ENCODE measurements at places on chromosomes 2 and 18.

GRCh38 chr18:48853588-48853987 lies 97.2 kb downstream of the SMAD7 start:
- DNase-seq, result no peak

GRCh38 chr18:70337139-70337972 lies 48.5 kb downstream of the SOCS6 start:
- DNase-seq, result no peak

GRCh38 chr18:78679031-78679430 lies 300.6 kb upstream of the SALL3 start:
- no peak for DNase-seq

- no peak for DNase-seq
These were observed 15.2 kb downstream of the KCNJ3 start for GRCh38 chr2:154713675-154714074.

GRCh38 chr2:71530641-71531332 lies 77.4 kb downstream of the DYSF start:
- DNase-seq, result no peak

DNA sequence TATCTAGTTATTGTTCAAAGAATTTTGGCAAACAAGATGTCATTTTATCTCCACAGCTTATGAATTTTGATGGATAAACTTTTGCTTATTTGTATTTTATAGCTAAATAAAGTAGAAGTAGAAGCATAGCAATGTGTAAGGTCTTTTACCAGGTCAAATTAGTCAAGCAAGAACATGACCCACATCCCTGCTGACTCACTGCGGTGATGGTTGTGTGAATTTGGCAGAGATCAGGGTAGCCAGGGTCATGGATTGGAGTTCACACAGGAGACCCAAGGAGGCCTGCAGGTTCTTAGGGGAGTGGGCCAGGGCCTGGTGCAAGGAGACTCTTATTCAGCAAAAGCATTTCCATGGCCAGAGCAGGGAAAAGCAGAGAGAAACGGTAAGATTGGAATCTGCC lies 18.7 kb downstream of the SP140 start:
- DNase-seq, result no peak

DNA sequence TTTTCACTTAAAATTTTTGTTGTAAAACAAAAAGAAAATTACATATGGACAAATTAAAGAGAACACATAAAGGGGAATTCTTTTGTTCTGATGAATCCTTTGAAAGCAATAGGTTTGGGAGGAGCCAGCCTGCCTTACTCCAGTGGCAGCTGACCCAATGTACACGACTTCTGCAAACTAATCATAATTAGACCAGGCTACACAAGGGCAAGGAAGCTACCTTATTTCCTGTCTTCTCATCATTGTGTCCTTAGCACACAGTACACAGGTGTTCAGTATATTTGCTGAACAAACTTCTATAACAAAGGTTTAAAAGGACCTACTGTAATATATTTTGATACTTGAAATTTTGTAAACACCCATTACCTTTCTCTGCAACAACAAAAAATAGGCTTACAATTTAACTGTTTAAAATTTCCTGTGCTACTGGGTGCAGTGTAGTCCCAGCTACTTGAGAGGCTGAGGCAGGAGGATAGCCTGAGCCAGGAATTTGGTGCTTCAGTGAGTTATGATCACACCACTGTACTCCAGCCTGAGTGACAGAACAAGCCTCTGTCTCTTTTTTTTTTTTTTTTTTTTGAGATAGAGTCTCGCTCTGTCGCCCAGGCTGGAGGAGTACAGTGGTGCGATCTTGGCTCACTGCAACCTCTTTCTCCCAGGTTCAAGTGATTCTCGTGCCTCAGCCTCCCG lies 18.9 kb downstream of the KCNG3 start:
- no peak for DNase-seq
